Activated CD4-positive, alpha-beta T cell treated with anti-CD3 and anti-CD28 coated beads for 36 hours (primary cell): ENCODE measurements at places on chromosomes 4 and X. TPM values are rescaled to one million over a fixed set of nuclear protein-coding genes. Genes with fewer than 3 reads are reported as not detected.

The TLR7 gene
- 0.04 TPM for total RNA-seq

The XIAP gene
- total RNA-seq = 22.8 TPM

The CXCL10 gene
- total RNA-seq = 1.0 TPM

The CXorf49 gene
- not detected for total RNA-seq

The STS gene
- 0.70 TPM for total RNA-seq

The ATP1B4 gene
- total RNA-seq = not detected

The SLC9B1 gene
- 1.8 TPM for total RNA-seq

The RAPGEF2 gene
- total RNA-seq = 18.5 TPM

The SHROOM3 gene
- total RNA-seq = 0.04 TPM

The IDS gene
- 52.6 TPM for total RNA-seq

The FRAS1 gene
- 0.09 TPM for total RNA-seq

The F11 gene
- total RNA-seq = not detected

The HS3ST1 gene
- total RNA-seq = not detected

The GLUD2 gene
- 0.65 TPM for total RNA-seq

The SH2D1A gene
- 32.5 TPM for total RNA-seq

The TSR2 gene
- total RNA-seq = 31.0 TPM

The AFP gene
- not detected for total RNA-seq

The PSAPL1 gene
- total RNA-seq = not detected

The FAM47A gene
- not detected for total RNA-seq

The GYPA gene
- total RNA-seq = not detected

The DGKK gene
- total RNA-seq = not detected

The MSANTD1 gene
- 0.46 TPM for total RNA-seq

The UCP1 gene
- not detected for total RNA-seq

The PRPS2 gene
- 116 TPM for total RNA-seq

The TRPC5OS gene
- not detected for total RNA-seq

The CT83 gene
- total RNA-seq = not detected

The FHDC1 gene
- total RNA-seq = 0.09 TPM

The TMEM154 gene
- total RNA-seq = 15.2 TPM

The FOXR2 gene
- not detected for total RNA-seq
